Urinary bladder (tissue), 4 donors: ENCODE measurements at places on chromosomes 5 and 9. TPM values are rescaled to one million over a fixed set of nuclear protein-coding genes. Genes with fewer than 3 reads are reported as not detected.

The FABP6 gene
- polyA plus RNA-seq = 0.68 TPM

GRCh38 chr9:93303258-93303771, 119.4 kb downstream of the WNK2 start:
- no peak for DNase-seq

DNA sequence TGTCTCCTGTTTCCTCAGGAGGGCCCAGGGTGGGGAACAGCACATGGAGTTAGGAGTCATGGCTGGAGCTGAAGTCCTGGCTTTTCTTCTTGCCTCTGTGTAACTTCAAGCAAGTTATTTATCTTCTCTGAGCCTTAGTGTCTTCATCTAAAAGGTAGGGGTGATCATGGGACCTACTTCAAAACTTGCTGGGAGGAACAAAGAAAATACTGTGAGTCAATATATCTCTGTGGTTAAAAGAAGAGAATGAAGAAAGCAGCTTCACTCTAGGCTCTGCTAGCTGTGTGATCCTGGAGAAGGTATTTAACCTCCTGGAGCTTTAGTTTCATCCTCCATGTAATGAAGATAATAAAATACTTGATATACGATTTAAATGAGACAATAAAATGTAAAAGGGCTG, 26.5 kb downstream of the AFAP1L1 start:
- no peak for DNase-seq

DNA sequence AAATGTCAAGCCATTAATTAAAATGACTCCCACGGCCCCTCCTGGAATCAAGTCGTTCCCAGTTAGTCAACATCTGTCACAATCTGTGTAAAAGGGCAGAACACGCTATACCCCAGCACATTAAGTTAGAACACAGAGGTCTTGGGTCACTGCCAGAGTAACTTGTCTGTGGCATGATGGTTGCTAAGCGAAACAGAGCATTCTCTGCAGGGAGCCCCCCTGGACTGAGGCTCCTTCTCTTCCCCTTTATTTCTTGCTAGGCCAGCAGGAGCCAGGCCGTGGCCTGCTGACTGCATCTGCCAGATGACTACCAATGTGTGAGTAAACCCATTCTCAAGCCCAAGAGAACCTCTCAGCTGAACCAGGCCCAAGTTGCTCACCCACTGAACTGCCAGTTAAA, 51.9 kb upstream of the ZBED3 start:
- DNase-seq = peak; percentile 37

- no peak for DNase-seq
Measured at GRCh38 chr9:120104771-120105170, 475.2 kb downstream of the CDK5RAP2 start.

DNA sequence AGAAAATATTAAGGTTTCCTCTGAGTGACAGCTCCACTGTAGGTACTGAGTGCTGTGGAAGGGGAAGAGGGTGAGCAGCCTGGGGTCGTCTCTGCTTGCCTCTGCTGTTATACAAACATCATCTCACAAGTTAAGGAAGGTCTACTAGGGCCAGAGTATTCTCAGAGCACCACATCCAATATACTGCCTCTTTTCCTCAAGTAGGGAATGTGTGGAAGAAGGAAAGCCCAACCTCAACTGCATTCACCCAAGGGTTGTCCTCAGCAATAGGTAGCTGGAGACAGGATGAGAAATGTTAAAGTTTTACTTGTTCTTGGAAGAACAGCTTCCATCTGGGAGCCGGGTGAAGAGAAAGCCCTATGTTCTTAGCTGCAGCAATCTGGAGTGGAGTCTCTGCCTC, 1062.3 kb upstream of the CDH10 start:
- no peak for DNase-seq
